ENCODE measurements at places on chromosomes 2 and 18.

- no peak for DNase-seq
Observed at GRCh38 chr18:30556112-30556511, 486.4 kb downstream of the DSC3 start.

DNA sequence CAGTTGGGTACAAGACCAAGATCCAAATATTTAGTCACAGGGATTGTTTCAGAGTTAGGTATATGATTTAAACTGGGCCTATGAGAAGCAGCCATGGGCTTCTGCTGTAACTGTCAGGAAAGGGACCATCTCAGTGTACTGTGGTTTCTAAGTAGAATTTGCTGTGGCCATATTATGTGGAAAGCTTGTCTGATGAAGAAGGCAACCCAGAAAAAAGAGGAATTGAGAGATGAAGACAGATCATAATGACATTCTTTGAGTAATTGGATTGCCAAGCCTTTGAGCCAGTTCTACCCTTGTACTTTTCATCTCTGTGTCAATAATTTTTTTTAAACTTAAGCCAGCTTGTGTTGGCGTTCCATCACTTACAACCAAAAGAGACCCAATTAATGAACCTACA, 259.6 kb downstream of the NUP35 start:
- DNase-seq, result no peak

DNA sequence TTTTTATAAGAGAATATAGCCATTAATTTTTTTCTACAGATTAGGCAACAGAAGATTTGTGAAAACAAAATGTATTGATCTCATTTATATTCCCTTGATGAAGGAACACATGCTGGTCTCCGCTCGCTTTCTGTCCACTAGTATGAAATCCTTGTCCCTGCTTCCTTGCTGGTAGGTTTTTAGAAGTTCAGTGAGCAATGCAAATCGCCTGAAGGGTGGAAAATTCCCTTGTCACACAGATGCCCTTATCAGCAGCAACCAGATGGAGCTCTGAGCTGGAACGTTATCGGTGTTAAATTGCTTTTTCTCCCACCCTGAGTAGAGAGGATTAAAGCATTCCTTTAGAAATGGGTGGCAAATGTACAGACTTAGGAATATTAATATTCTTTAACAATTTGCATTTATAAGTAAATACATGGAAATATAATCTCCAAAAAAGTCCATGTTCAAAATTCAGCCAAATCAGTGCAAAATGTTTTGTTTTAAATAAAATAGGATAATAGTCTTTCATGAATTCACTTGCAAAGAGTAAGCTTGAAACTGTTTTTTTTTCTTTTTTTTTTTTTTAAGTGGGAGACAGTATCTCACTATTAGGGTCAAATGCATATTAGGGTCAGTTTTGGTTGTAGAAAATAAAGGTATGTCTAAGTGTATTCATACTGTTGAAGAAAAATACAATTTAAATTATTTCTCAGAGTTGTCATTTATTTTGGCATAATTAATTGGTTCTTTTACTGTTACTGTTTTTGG, 164.0 kb upstream of the MYO3B start:
- no peak for DNase-seq

GRCh38 chr18:43622024-43622423, 344.7 kb upstream of the SYT4 start:
- no peak for DNase-seq

DNA sequence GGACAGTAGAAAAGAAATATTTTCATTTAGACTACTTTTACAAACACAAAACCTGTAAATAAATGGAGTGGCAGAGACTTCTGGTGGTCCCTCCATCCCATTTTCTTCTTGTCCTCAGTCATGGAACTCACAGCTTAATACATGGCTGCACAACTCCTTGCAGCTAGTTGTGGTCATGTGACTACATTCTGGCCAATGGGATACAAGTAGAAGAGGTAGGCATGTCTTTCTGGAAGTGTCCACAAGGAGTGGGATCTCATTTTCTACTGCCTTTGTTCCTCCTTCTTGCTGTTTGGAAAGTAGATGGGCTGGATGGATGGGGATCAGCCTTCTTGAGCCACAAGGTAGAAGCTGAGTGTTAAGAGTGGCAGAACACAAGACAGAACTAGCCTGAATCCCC, 555.8 kb downstream of the SATB2 start:
- DNase-seq, result no peak
